ENCODE measurements at places on chromosomes 5 and 9.

GRCh38 chr5:105735704-105736103 is 1935.0 kb downstream of the EFNA5 start:
- DNase-seq, result peak; percentile 41

DNA sequence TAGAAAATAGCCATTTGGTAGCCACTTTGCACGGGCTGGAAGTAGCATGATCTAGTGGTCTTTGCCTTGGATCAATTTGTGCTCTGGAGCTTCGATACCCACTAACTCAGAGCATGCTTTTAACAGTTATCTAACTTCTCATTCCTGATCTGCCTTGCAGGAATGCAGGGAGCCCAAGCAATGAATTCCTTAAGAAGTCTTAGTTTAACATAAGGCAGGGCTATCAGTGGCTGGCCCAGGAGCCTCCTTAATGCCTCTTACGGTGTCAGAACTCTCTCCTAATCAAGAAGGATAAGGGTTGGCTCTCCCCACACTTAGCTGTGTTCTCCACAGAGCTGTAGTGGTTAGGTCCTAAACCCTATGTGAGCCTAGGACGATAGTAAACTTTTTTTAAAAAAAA is 95.8 kb upstream of the TBCA start:
- DNase-seq, result no peak

- peak; percentile 34 for DNase-seq
Observed at GRCh38 chr9:108889649-108890067, 27.6 kb downstream of the ACTL7A start.

- no peak for DNase-seq
Observed at GRCh38 chr5:64158827-64159226, 6.8 kb upstream of the RNF180 start.

GRCh38 chr9:76101491-76101890 is 211.0 kb downstream of the PCSK5 start:
- DNase-seq, result no peak

DNA sequence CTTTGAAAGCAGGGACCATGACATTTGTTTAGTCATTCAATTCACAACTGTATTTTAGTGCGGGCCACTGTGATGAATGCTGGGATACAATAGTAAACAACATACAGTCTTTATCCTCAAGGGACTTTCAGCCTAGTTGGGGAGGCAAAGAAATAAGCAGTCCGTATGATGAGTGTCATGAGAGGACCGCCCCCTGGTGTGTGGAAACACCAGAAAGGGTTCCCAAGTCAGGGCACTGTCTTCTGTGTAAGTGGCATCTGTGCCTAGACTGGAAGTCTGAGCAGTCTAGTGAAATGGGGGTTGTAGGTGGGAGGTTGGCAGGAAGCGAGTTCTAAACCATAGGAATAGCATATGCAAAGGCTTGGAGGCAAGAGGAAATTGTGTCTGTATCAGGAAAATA is 6.8 kb downstream of the C9orf43 start:
- no peak for DNase-seq

Measured in fibroblast of upper back skin (primary cell).